ENCODE measurements at places on chromosomes 12 and 14.

- no peak for DNase-seq
Observed at GRCh38 chr14:67762051-67762450, 54.3 kb downstream of the ZFYVE26 start.

GRCh38 chr14:104788161-104788818 lies 7.3 kb downstream of the AKT1 start:
- DNase-seq: no peak

DNA sequence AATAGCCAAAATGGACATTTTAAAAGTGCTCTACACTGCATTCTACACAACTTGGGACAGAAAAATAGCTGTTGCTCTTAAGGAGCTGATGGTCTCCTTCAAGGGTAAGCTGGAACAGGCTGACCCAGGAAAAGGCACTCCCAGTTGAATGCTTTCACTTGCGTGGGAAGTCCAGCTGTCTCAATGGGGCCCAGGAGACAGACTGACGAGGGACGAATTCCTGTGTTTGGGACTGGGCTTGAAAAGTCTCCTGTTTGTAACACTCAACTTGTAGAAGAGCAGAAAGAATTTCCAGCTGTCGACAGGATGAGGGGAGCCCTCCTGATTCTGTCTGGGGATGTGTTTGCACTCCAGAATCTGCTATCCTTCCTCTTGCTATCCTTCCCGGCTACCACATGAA lies 180.8 kb downstream of the ZFP36L1 start:
- DNase-seq: no peak

DNA sequence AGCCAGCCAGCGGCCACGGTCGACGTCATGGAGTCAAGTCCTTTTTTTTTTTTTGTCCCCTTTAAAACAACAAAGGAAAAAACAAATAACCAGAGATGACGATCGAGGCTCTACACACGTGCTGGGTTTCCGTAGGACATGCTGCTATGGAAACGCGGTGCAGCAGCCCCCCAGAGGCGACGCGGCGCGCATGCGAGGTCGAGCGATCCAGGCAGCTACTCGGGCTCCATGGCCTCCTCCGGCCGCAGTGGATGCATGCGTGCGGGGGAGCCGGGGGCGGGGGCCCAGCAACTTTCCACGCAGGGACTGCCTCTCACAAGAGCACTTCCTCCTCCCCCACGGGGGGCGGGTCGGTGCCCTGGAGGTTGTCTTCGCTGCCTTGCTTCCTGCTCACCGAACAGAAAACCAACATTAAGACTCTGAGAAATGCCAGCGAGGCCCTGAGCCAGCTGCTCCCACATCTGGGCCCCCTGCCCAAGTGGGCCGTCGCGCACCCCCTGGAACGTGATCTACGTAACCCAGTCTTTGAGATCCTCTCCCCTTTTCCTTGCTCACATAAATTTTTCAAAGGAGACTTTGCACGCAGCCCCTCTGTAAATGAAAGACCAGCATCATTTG lies 30.7 kb downstream of the P2RX4 start:
- DNase-seq: peak; percentile 79

DNA sequence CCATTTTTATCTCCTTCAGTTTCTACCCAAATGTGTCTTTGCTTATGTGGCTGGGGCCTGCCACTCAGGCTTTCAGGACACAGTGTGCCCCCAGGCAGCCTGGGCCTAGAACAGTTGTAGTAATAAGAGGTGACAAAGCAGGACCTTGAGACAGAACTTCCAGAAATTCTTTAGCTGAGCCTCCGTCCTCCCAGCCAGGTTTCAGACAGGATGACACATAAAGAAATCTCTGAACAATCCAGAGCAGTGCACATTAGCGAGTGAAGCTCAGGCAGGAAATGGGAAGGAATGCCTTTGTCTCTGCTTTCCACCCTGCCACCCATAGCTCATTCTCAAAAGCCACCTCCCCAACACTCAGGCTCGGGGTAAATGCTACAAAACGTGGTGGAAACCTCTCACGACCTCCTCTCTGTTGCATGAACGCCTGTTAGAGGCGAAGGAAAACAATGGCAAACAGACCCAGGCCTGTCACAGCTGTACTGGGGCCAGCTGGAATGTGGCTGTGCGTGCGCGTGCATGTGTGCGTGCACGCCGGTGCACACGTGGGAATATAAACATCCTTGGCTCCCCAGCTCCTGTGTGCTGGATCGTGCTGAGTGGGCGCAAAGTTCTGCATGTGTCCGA lies 286.7 kb downstream of the ZFP36L1 start:
- no peak for DNase-seq

DNA sequence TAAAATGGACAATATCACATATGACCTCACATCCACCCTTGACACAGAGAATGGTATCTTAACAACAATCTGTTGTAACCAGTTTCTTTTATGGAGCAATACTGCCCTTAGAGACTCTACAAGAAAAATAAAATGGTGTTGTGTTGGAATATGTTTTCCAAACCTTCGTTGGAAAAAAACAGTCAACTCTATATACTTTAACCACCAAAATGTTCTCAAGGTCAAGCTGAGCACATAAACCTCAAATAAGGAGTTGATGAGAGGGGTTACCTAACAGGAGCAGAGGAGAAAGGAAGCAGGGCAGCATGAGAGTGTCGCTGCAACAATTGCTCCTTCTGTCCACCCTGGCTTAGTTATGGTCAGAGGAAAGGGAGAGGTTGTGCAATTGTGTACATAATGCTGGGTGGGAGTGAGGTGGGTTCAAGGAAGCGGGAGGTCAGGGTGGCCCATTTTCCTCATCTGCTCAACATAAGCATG lies 179.2 kb upstream of the BMP4 start:
- DNase-seq: no peak

DNA sequence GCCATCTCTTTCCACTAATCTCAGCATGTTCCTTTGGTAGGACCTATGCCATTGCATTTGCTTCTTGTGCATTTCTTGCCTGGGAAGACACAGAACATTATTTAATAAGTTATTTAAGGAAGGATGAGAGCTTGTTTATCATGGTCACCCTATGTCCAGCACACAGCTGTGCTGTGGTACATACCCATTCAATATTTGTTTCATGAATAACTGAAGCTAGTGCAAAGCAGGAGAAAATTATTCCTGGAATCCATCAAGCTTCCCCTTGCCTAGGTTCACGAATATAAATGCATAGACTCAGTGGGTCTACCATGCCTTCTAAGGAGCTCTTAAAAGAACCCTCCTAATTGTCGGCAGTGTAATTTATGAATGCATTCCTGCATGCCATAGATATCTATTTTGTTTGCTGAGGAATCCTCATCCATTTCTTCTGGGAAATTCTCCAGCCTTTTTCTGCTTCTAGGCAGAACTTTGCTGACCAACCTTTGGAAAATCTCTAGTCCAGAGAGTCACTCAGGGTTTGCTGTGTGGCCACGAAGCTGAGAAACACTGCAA lies 599.8 kb upstream of the TMEM132C start:
- no peak for DNase-seq

- no peak for DNase-seq
Observed at GRCh38 chr12:59164991-59165718, 244.9 kb upstream of the LRIG3 start.

- DNase-seq: peak; percentile 51
Observed at GRCh38 chr14:90274019-90274418, 17.7 kb downstream of the PSMC1 start.

- DNase-seq: no peak
Observed at GRCh38 chr12:130860311-130860710, 11.6 kb upstream of the RAN start.

- peak; percentile 47 for DNase-seq
Observed at GRCh38 chr14:90760591-90761316, 55.5 kb downstream of the TTC7B start.
